Astrocyte of the spinal cord (primary cell): ENCODE measurements at places on chromosomes 16 and 17.

- DNase-seq, result peak; percentile 68
Measured at GRCh38 chr16:72092832-72093447, 480 bp downstream of the TXNL4B start.

DNA sequence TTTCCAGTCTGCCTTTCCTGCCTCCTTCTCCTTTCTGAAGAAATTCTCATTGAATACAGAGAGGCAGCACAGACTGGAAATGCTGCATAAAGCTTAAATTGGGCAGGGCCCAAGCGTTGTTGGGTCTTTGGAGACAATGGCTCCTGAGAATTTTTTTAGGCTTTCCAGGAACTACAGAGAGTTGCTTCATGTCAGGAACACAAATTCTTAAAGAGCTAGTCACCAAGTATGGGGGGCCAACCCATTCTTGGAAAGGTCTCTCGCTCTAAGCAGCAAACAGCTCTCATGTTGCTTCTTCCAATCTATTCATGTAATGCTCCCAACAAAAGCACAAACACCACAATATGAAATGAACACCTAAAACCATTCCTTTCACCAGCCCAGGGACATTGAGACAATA lies 6.9 kb downstream of the HNF1B start:
- peak; percentile 63 for DNase-seq

DNA sequence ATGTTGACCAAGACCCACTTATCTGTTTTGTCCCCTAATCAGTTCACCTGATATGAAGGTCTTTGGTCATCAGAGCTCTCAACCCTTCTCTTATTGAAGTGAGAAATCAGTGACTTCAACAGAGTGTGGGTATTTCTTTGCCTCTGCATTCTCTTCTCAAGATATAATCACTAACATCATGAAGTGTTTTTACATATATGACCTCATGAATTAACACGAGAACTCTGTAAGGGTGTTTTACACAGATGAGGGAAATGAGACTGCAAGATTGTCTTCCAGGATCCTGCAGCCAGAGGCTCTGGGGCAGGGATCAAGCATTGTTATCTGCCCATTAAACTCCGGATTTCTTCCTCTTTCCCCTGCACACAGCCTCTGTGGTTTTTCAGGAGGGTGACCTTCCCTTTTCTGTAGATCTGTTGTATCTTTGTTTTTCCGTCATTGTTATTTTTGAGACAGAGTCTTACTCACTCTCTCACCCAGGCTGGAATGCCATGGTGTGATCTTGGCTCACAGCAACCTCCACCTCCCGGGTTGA lies 22.7 kb downstream of the LCMT1 start:
- DNase-seq, result no peak

DNA sequence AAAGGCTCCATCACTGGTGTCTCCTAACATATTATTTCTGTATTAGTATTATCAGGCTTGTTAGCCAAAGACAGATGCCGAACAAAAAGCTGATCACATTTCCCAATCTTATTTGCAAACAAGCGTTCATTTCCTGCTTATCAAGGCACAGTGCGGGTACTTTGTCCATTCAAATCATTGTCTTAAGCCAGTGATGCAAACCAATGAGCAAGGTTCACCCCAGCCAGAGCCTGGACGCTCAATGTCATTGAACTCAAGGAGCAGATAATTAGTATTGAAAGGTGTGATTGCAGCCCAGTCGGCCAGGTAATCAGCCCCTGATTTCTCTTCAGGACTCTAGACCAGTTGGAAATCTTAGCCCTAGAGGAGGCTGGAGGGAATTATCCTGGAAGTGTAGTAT lies 20.4 kb upstream of the SOX9 start:
- no peak for DNase-seq

GRCh38 chr17:75913537-75914210 lies 9.0 kb upstream of the MRPL38 start:
- no peak for DNase-seq

GRCh38 chr17:1643999-1644492 lies 1.5 kb downstream of the SCARF1 start:
- no peak for DNase-seq

DNA sequence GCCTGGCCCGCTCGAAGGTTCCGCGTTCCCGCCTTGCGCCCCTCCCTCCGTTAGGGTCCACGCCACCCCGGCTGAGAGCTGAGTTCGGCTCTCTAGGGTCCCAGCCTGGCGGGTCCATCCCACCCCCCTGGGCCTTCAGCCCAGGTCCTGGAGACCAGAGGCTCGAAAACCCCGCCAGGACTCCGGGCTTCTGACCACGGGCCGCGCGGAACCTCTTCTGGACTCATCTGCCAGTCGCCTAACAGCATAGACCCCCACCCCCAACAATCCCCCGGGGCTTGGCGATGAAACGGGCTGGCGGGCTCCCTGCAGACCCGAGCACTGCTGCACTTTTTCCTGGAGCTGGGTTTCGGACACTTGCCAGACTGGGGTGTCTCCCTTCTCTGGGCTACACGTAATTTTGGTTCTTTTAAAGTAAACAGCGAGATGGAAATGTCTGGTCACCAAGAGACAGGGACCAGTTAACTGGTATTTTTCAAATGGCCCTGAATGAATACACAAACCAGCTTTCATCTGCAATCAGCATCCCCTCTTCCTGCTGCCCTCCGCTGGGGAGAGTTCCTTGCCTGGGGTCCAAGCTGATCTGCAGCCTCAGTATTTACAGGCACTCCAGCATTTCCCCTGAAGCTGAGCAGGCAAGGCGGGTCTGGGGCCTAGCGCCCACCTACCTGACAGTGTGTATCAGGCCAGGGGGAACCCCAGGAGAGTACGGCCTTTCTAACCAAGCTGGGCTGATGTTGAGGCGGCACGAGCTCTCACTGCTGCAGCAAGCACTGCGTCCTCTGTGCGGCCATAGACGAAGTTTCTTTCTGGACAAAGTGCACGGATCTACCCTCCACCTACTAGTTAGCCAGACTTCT lies 639 bp upstream of the TRIM65 start:
- DNase-seq, result no peak

DNA sequence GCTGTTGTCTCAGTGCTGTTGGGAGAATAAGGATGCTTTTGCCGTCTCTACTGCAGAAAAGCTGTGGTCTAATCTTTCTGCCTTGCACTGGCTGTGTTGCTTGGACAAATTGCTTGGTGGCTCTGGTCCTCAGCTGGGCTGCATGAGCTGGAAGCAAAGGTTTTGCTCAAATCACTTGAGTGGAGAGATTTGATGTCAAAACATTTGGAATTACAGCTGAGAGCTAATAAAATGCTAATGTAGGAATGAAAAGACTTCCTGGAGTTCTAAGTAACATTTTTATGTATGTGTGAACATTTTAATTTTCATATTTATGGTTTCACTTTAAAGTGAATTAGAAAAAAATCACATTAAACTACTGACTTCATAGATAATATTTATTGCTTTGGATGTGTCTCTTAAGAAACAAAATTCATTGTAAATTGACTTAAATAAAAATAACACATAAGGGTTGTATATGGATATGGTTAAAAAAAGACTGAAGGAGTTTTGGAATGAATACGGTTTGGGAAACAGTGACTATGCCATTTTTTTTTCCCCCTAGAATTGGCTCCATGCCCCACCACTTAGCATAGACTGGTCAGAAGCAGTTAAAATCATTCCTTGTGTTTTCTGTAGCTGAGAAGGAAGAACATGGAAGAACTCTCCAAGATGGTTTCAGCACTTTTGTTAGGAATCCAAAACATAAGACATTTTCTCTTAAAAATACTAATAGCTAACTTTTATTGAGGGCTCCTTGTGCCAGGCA lies 39.2 kb upstream of the FAM20A start:
- no peak for DNase-seq

GRCh38 chr17:40319651-40320540 lies 10.9 kb downstream of the RARA start:
- no peak for DNase-seq

DNA sequence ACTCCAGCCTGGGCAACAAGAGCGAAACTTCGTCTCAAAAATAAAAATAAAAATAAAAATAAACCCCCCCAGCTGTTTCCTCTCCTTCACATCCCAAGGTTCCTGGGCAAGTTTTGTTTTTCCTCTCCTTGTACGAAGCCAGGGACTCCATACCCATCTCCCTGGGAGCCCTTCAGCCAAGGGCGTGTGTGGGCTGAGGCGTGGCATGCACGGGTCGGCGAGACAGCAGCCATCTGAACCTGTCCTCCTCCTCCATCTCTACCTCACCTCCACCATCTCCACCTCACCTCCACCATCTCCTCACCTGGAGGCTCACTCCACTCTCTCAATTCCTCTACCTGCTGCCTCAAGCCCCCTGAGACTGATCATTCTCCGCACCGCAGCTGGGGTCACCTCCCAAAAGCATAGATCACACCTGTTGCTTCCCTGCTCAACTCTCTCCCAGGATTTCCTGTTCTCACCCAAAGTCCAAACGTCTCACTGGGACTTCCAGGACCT lies 16.9 kb downstream of the AANAT start:
- DNase-seq, result no peak

- DNase-seq, result no peak
Measured at GRCh38 chr17:21523497-21524210, 147.5 kb downstream of the KCNJ12 start.

- DNase-seq, result no peak
Measured at GRCh38 chr17:33220036-33220435, 73.1 kb downstream of the ASIC2 start.

DNA sequence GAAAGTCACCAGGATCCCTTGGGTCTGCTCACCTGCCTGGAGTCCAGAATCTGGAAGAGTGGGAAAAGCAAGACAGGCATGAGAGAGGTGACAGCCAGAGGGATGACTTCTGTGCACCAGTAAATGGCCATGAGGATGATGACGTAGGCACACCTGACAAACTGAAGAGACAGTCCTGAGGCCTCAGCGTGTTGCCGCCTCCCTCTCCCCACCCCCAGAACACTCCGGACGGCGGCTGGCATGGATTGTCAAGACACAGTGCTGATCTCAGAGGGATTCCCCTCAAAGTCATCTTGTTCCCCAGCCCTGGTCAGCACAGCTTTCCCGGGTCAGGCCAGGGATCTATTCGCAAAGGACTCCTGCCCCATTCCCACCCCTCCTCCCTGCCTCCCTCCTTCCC lies 6.2 kb downstream of the SLC13A5 start:
- no peak for DNase-seq

GRCh38 chr16:12829096-12829888 lies 25.6 kb upstream of the CPPED1 start:
- DNase-seq, result no peak

GRCh38 chr17:77352996-77353395 lies 212.2 kb downstream of the SEC14L1 start:
- DNase-seq, result no peak

DNA sequence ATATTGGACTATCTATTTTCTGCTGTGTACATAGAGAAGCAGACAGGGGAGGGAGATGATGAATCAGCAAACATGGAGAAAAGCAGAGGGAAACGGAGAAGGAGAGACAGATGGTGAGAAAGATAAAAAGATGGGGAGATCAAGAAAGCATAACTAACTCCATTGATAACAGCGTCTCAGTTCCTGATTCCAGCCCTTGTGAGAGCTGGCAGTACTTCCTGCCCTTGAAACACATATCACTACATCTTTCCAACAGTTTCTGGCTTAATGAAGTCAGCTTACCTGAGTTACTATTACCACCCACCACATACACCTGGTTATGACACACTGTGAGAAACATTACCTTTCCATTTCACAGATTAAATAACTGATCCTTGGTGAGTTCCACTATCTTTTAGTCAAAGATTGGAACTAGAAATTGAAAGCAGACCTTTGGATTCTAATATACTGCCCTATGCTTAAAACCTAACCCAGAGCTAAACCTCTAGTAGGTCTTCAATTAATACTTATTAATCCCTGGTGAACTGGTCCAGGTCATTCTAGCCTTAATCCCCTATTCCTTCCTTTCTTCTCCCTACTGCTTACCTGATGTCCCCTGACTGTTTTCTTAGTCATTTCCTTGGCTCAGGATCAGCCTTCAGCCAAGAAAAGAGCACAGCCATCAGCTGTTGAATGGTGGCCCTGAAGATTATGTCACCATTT lies 346.6 kb upstream of the CCL2 start:
- DNase-seq, result no peak

DNA sequence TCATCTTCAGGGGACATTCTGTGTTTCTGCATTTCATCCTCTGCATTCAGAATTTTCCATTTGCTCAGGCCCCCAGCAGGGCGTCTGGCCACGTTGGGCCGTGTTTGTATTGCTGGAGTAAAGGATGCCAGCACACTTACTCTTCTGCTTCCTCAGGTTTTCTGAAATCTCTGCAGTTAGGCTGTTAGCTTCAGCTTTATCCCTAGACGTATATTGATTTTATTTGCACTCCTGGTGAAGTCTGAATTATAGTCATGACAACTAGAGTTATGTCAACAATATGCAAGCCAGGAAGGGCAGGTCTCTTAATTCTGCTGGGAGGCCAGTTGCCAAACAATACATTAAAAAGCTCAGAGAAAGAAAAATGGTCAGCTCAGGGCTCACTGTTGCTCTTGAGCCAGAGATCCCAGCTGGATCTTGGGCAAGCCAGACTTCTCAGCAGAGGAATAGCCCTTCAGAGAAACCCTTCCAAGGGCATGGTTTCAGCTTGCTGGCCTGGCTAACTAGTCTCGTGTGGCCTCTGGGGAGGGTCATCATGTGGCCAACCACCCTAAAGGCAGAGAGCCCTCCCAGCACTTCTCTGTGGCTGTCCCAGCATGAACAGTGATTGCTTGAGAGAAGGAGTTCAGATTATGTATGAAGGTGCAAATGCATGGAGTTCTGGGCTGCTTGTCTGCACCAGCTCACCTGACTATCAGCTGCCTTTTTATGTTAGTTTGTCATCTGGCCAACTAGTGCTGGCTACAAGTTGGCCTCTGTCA lies 110.2 kb upstream of the CACNG5 start:
- DNase-seq, result peak; percentile 86

- peak; percentile 33 for DNase-seq
Measured at GRCh38 chr17:1907909-1908698, 78.3 kb downstream of the RPA1 start.

DNA sequence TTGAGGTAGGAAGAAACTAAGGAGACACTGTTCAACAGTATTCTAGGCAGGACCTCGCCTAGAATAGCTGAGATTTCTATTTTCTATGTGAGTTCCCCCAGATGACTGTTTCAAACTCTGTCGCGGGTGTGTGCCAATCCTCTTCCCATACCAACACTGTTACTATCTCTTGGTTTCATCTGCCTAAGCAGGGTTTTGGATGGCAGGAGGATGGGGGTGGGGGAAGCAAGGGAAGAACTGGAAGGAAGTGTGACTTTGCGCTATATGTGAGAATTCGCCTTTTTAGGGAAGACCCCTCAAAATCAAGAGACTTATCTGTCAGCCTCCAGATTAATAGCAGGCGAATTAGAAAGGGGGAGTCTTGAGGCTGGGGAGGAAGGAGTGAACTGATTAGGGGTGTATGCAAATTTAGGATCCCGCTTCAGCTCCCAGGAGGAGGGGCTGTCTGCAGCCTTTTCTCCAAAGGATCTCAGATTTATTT lies 521 bp upstream of the G6PC3 start:
- DNase-seq, result no peak
